Stimulated activated CD8-positive, alpha-beta memory T cell treated with anti-CD3 and anti-CD28 coated beads, Interleukin-7, amount 100 ng/mL, for 48 hours (primary cell): ENCODE measurements at places on chromosomes 5 and 9.

- DNase-seq = no peak
These were observed 11.6 kb upstream of the CEP120 start for GRCh38 chr5:123434796-123435195.

GRCh38 chr9:127020036-127020801 is 102.2 kb downstream of the ANGPTL2 start:
- no peak for DNase-seq

DNA sequence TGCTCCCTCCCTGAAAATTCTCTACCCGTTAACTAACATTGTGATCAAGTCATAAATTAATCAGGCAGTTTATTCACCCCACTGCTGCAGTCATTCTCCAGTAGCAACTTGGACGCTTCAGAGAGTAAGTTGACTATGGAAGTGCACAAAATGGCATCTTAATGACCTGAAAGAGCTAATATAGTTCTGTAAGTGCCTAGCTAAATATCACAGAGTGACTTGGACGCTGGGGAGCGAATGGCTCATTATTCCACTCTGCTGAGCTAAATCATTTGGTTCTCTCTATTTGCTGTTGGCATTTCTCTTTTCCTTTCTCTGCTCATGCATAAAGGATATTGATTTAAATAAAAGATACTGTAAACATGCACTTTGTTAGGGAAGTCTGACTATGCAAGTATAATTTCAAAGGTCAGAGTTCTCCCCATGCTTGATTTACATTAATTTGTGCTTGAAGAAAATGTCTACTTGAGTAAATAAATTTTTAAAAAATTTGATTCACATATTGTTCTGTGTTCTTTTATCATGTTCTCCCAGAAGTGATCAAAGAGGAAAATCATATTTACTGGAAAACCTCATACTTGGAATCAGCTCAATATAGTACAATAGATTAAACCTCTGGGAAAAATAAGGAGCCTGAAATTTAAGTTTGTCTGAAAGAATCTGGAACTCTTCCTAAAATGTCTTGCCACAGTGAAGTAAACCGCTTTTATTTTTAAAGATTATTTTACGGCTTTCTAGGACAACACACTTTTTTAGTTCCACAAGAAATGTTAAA is 169.5 kb upstream of the HAPLN1 start:
- DNase-seq = no peak

DNA sequence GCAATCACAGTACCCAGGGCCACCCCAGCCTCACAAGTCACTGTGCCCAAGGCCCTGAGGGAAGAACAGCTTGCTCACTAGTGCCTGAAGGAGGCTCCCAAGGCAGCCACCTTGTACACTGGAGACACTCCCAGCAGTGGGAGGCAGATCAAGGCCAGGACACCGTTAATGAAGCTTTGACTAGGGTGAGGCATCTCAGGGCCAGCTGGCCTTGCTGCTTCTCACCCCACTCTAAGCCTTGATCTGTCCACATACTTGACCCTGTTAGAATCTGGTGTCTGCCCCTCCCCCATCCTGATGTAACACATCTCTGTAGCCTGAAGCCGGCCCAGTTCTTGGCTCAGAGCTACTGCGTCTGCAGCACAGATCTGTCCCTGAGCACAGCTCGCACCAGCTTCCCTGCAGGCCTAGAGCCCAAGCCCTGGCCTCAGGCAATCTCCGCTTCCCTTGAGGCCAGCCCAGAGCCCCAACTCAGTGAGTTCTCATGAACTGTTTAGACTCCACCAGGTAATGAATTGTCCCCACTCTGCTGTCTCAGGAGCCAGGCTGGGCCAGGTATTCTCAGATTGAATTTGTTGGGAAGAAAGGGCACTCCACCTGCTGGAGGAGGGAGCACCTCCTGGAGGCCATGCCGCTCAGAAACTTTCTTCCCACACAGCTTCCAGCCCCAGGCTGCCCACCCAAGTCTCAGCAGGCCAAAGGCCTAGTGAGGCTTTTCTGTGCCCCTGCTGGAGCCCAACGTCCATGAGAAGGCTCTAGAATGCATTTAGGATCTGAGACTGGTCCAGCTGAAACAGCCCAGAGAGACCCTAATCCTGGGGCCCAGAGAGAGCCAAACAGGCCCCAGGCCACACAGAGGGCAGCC is 13.4 kb upstream of the JADE2 start:
- no peak for DNase-seq

GRCh38 chr9:125579030-125579932 is 127.7 kb downstream of the MAPKAP1 start:
- no peak for DNase-seq

DNA sequence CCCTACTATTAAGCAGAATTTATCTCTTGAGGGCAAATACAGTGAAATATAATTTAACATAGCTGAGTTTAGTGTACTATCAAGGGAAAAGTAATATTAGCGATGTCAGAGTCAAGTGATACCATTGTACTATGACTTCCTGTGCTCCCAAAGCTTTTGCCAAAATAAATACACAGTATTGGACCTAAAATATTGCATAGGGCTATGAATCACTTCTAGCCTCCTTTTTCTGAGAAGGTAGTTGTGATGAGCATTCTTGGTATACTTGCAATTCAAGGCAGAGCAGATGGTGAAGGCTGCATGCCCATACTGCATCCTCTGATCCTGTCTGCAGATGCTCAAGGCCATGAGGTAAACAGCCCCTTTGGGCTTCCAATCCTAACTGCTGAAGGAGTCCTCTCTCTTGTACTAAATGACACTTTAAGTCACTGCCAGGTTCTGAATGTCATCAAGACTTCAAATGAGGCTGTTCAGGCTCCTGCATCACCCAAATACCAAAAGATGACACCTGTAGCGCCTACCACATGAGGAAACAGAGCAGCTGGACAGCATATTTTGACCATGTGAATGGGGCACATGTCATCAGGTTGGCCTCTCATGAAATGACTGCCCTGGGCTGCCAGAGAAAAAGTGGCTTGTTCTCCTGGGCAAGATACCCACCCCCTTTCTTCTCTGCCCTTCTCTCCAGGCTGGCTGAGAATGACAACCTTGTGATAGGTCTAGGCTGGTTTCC is 29.7 kb upstream of the PPP2CA start:
- DNase-seq = no peak

DNA sequence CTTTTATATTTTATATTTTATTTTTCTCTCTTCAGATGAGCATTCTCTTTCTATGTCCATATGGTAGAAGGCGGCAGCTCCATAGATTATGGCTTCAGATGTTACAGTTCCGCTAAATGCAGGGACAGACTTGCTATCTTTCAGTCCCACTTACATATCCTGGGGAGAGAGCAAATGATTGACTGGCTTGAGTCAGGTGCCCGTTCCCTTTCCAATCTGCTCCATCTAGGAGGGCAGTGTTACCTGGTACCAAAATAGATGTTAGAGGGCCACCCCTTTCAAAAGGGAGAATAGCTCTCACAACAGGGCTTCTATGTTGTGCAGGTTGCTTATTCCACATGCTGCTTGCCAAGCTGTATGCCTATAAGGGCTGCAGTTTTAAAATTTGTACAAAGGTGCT is 45.3 kb downstream of the ERBIN start:
- DNase-seq = no peak
